ENCODE measurements at places on chromosomes 1 and 21. TPM values are rescaled to one million over a fixed set of nuclear protein-coding genes. Genes with fewer than 3 reads are reported as not detected.

- H3K4me3 ChIP-seq, result no peak overlapping the region
- DNase-seq, result no peak
- no peaks in the 10 kb centered on the region for H3K4me1 ChIP-seq
These were observed 127.5 kb downstream of the RNF220 start for GRCh38 chr1:44532567-44532944.

- DNase-seq, result peak; percentile 91
- no peaks in the 10 kb centered on the region for H3K36me3 ChIP-seq
- peaks cover 9% of the 10 kb centered on the region for H3K4me1 ChIP-seq
These were observed 34.8 kb downstream of the ACOT7 start for GRCh38 chr1:6358757-6359201.

Gene IL23R
- 0.03 TPM for polyA plus RNA-seq

Gene ARHGEF2
- polyA plus RNA-seq, result 72.0 TPM

Gene CHIA
- 2.6 TPM for polyA plus RNA-seq

Gene EXTL1
- 0.18 TPM for polyA plus RNA-seq

- no peaks in the 10 kb centered on the region for H3K27me3 ChIP-seq
- H3K4me1 ChIP-seq, result peaks cover 17% of the 10 kb centered on the region
- no peak for DNase-seq
- H3K36me3 ChIP-seq, result no peaks in the 10 kb centered on the region
These were observed 356.6 kb upstream of the LYPLAL1 start for GRCh38 chr1:218817071-218817470.

DNA sequence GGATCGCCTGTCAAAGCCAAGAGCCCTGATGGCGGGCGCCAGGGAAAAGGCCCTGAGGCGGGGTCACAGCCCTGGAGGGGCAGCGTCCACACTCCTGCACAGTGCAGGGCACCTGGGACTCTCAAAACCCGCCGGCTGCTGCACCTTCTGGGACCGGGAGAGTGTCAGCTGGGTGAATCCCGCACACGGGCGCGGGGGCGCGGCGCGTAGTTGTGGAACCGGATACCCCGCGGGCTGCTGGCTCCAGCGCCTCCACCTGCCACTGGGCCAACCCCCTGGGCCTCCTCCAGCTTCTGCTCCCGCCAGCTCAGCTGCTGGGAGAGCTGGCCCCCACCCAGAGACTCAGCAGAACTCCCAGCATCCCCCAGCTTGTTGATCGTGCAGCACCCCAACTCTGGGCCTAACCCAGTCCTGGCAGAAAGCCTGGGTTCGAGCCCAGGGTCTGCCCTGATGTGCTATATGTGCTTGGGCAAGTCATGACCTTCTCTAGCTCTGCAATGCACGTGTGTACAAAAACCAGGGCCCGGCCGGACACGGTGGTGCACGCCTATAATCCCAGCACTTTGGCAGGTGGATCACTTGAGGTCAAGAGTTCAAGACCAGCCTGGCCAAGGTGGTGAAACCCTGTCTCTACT is 33.8 kb downstream of the NECAP2 start:
- no peak overlapping the region for H3K4me3 ChIP-seq
- H3K27ac ChIP-seq, result no peak overlapping the region
- DNase-seq, result no peak
- peaks cover 7% of the 10 kb centered on the region for H3K36me3 ChIP-seq

- no peak overlapping the region for H3K4me3 ChIP-seq
- peak; percentile 62 for DNase-seq
- no peak overlapping the region for H3K27ac ChIP-seq
- no peaks in the 10 kb centered on the region for H3K36me3 ChIP-seq
These were observed 44.2 kb upstream of the MARK1 start for GRCh38 chr1:220483700-220484099.

DNA sequence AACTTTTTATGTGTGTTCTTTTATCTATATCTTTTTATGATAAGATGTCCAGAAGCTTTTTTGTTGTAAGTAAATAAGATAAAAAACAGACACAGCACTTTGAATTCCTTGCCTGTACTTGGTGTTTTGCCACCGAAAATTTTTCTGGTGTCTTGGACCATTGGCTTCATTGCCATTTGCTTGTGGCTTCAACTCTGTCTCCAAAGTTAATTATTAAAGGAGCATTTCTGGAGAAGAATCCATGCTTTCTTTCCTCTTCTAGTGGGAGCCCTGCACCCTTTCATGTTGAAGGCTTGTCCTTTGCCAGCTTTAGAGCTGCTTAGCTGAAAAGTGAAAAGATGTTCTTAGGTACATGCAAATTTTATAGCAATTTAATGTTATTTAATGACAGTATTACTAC is 112.2 kb downstream of the DYRK1A start:
- DNase-seq, result peak; percentile 30
- no peak overlapping the region for H3K4me3 ChIP-seq
- H3K27ac ChIP-seq, result no peak overlapping the region
- H3K4me1 ChIP-seq, result no peaks in the 10 kb centered on the region

DNA sequence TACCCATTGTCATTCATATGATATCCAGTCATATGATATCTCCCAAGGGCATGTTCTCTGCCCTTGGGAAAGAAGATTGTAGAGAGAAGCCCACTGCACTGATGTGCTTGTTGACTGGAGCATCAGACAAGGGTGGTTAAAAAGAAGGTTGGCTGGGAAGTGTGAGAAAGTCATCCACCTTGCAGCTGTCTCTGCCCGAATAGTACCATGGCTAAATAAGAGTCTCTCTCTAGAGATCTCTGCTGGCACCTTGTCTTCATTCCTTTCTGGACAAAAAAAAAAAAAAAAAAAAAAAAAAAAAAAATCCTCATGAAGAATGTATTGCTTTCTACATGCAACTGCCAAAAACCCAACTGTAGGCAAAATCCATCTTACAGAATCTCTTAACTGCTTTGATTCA is 349.7 kb upstream of the ESRRG start:
- H3K27ac ChIP-seq, result no peak overlapping the region
- no peaks in the 10 kb centered on the region for H3K36me3 ChIP-seq
- H3K4me1 ChIP-seq, result no peaks in the 10 kb centered on the region
- H3K4me3 ChIP-seq, result no peak overlapping the region
- H3K27me3 ChIP-seq, result no peaks in the 10 kb centered on the region
- DNase-seq, result no peak

Gene RIPPLY3
- polyA plus RNA-seq, result 0.93 TPM

Gene EPHX1
- 31.7 TPM for polyA plus RNA-seq

- no peak for DNase-seq
- H3K27ac ChIP-seq, result no peak overlapping the region
- H3K4me1 ChIP-seq, result no peaks in the 10 kb centered on the region
- H3K36me3 ChIP-seq, result no peaks in the 10 kb centered on the region
- no peaks in the 10 kb centered on the region for H3K27me3 ChIP-seq
These were observed 24.2 kb upstream of the CXADR start for GRCh38 chr21:17488620-17489019.

DNA sequence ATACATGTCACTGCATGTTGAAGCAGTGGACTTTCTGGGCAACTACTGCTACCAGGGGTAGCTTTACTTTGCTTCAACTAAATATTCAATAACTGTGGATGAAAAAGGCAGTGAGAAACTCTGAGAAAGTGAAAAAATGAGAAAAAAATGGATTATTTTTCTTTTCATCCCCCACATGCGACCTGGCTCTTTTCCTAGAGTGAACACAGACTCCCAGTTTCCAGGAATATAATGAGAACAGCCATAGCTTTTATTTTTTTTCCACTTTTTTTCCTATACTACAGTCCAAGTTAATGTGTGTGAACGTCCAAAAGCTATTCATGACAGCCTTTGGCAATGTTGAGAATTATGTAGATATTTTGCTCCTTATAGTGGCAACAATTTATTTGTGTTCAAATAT is 230.4 kb downstream of the DNM3 start:
- DNase-seq, result peak; percentile 77
- no peak overlapping the region for H3K4me3 ChIP-seq
- peaks cover 10% of the 10 kb centered on the region for H3K4me1 ChIP-seq
- H3K27ac ChIP-seq, result no peak overlapping the region

GRCh38 chr1:214317734-214318133 is 36.8 kb downstream of the SMYD2 start:
- peaks cover 14% of the 10 kb centered on the region for H3K36me3 ChIP-seq
- no peaks in the 10 kb centered on the region for H3K4me1 ChIP-seq
- H3K27ac ChIP-seq, result peak overlapping the region; percentile 83

Gene TRIM67
- under 0.01 TPM for polyA plus RNA-seq

Measured in lung (tissue), 17 donors.